ENCODE measurements at places on chromosomes 7 and 10.

DNA sequence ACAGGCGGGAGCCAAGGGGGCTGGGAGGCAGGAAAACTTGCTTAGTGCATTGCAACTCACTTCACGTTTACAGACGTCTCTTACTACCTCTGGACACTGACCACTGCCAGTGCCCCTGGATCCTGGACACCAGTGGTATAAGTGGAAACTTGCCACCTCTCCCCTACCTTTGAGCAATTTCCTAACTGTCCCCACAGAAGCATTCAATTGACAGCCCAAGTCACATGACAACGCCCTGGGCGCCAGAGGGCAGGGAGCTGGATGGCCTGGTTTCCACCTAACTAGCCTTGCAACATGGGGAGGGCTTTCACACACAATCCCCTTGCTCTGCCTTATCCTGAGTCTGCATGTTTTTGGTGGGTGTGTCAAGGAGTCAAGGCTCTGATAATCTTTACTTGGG lies 113.8 kb downstream of the DYNC2I1 start:
- DNase-seq: no peak

- DNase-seq: peak; percentile 30
Measured at GRCh38 chr10:126598009-126598408, 72.5 kb downstream of the C10orf90 start.

GRCh38 chr7:44201813-44202212 lies 1.0 kb downstream of the YKT6 start:
- no peak for DNase-seq

GRCh38 chr10:97279121-97279815 lies 13.2 kb downstream of the ARHGAP19 start:
- DNase-seq: peak; percentile 21

DNA sequence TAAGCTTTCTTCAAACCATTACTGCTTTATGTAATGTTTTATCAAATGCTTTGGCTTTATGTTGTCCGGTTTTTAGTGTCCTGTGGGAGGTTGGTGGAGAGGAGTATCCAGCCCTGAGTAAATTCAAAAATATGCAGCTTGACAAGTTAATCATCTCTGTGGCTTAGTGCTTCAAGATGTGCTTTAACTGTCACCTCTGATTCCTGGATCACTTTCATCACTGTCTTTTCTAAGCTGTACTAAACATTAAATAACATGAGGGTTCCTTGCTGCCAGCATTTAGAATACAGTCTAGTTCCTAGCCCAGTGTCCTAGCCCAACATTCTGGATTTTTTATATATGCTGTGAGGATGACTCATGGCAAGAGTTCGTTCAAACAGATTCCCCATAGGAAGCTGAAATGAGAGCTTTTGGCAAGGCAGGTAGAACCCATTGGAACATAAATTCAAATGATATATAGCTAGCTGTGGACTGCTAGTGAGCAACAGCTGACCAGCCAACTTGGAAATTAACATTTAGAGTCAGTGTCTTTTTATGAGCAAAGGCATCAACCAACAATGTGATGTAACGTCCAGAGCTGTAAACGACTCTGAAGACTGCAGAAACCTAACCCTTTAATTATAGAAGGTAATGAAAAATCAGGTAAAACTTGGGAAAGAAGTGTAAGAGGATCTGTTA lies 80.6 kb upstream of the OIT3 start:
- DNase-seq: peak; percentile 26

DNA sequence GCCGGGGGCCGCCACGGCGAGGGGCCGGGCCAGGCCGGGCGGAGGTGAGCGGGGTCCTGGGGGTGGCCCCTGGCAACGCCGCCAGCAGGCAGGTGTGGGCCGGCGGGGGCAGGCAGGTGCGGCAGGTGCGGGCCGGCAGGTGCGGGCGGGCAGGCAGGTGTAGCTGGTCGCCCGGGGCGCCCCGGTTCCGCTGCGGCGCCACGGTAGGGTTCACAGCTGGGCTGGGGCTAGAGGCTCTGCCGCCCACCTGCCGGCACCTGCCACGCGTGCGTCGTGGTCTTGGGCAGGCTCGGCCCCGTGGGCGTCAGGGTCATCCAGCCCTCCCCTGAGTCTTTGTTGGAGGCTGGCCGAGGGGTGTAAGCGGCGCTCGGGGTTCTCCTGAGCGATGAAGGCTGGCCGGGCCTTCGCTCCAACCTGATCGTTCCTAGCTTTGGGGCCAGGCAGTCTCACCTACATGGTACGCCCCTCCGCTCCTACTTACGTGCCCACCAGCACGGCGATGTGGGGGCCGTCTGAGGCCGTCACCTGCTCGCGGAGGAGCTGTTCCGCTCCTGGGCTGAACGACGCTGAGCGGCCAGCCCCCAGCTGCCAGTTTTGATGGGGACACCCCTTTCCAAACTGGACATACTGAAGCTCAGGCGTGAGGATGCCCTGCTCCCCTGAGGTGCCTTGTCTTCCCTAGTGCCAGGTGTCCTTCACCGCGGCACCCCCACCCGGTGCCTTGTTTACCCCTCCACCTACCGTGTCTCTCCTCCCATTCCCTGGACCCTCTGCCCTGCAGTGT lies 493 bp downstream of the ZMIZ2 start:
- no peak for DNase-seq

GRCh38 chr10:34666008-34666704 lies 148.9 kb downstream of the PARD3 start:
- DNase-seq: peak; percentile 70

- DNase-seq: no peak
Measured at GRCh38 chr10:129725890-129726631, 238.0 kb downstream of the EBF3 start.

GRCh38 chr10:7789390-7789789 lies 1.4 kb downstream of the ATP5F1C start:
- DNase-seq: no peak

DNA sequence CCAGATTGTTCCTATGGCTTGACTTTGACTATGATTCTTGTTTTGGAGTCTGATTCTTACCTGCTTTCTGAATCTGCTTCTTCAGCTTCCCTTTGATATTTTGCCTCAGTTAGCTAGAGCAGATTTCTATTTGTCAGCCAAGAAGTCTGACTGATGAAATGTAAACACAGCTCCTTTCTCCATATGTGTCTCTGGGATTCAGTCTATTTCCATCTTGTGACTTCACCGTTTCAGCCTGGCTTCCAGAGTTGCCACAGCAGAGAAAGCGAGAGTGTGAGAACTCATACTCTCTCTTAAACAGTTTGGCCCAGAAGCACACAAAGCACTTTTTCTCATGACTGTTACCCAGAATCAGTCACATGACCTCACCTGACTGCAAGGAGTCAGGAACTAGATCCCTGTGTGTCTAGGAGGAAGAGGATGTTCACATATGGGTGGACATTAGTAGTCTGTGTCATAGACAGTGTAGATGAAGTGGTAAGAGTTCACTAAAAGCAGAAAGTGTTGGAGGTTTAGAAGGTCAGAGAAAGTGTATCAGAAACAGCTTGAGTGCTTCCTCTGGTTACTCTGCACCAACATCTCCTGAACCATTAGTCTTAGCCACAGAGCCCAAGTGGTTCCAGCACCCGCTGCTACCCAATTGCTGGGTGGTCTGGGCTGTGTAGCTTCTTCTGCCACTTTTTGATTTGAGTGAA lies 103.4 kb upstream of the CDK6 start:
- no peak for DNase-seq

GRCh38 chr7:26420422-26421019 lies 128.9 kb downstream of the SNX10 start:
- DNase-seq: peak; percentile 44
